ENCODE measurements at places on chromosomes 6 and 20.

GRCh38 chr6:53556986-53557715 lies 12.2 kb upstream of the GCLC start:
- DNase-seq, result no peak

DNA sequence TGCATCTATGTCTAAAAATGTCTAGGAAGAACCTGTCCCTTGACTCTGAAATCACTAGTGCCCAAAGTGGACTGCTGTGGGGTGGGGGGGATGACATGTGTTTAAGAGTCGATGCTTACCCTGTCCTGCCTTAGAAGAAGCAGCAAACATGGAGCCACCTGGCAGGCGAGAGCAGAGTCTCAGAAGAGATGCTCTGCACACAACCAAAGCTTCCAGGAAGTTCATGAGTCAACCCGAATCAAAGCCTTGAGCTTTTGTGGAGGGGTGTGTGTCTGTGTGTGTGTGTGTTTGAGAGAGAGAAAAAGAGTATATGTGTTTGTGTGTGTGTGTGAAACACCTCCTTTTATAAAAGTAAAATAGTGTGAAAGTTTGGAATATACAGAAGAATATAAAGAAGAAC lies 269.9 kb downstream of the ALDH8A1 start:
- no peak for DNase-seq

- DNase-seq, result no peak
Measured at GRCh38 chr6:35049900-35050756, 91.0 kb downstream of the TCP11 start.

- no peak for DNase-seq
Measured at GRCh38 chr6:151617539-151617938, 123.7 kb downstream of the CCDC170 start.

DNA sequence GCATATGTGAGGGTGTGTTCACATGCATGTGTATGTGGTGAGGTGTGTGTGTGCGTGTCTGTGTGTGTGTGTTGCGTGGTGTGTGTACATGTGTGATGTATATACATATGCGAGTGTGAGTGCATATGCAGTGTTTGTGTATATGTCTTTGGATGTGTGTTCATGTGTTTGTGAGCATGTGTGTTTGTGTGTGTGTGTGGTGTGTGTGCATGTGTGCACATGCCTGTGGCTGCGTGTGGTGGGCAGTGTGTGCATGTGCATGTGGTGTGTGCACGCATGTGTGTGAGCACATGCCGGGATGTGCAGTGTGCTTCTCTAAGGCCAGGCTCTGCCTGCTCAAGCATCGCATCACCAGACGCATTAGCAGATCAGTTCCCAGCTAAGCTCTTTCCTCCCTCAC lies 5.7 kb downstream of the THBS2 start:
- DNase-seq, result no peak

- no peak for DNase-seq
Measured at GRCh38 chr6:104958178-104959025, 1.5 kb downstream of the LIN28B start.

DNA sequence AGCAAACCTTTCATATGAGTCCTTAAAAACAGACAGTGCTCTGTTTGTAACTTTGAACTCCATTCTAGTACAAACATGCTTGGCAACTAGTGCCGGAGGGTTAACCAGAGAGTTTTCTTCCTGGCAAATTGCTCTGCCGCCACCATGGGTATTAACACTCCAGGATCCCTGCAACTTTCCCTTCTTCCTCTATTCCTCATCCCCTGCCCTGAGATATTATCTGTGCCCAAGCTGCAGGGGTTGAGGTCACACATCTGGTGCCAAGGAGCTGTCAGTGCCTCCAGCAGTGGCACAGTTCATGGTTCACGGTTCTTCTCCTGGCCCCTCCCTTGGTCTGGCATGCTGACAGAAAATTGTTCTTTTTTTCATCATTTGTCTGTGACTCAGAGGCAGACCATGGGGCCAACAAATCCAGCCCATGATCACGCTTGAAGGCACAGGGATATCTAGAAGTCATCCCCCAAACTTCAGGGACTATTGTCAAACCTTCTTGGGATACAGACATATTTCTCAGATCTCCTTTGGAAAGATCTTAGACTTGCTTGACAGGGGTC lies 77.5 kb downstream of the ATXN1 start:
- DNase-seq, result peak; percentile 92

- DNase-seq, result no peak
Measured at GRCh38 chr20:46230801-46231282, 77.5 kb downstream of the CDH22 start.

DNA sequence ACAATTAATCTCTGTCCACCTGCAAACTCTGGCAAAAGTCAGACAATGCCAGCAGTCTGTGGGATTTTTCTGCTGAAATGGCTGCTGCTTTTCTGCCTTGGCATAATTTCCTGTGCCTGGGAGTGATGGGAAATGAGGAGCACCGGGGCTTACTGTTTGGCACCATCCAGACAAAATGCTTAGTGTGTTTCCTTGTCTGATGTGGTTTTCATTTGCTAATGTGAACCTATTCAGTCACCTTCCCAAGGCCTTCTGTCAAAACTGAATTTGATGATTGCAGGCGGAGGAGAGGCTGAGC lies 56.4 kb downstream of the CDH4 start:
- no peak for DNase-seq

DNA sequence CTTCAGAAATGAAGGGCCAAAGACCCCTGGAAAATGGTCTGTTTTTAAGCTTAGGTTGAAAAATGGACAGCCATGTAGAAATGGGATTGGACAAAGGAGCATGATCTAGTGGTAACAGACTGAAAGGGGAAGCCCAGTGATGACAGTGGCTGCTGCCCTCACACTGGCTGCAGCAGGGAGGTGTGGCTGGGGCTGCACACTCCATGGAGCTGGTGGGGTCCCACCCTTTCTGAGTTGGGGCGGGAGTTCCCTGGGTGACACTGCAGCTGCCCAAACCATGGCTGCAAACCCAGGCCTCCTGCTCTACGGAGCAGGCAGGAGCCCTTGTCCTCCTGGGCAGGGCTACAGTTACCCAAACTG lies 8.5 kb upstream of the PACSIN1 start:
- DNase-seq, result no peak

Data from RCC 7860 (cell line).